ENCODE measurements at places on chromosomes 2 and 18.

DNA sequence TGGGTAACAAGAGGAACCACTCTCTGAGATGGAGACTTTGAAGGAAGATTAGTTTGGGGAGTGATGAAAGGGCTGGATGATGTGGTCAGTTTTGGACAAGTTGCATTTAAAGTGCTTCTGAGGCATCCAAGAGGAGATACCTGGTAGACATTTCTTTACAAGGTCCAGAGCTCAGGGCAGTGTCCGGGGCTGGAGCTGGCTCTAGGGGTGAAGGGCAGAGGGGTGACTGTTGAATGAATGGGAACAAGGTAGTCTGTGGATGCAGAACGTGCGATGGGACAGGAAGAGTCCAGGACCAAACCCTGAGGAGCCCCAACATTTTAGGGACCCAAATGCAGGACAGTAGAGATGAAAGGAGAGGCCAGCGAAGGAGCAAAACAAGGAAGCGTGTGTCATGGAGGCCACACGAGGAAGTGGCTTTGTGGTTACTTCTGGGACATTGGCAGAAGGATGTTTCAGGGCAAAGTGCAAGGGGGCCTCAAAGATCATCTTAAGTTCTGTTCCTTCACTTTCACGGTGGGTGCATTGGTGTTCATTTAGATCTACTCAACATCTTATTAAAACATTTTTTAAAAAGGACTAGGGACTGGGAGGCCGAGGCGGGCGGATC is 13.6 kb upstream of the GPR35 start:
- DNase-seq, result no peak

DNA sequence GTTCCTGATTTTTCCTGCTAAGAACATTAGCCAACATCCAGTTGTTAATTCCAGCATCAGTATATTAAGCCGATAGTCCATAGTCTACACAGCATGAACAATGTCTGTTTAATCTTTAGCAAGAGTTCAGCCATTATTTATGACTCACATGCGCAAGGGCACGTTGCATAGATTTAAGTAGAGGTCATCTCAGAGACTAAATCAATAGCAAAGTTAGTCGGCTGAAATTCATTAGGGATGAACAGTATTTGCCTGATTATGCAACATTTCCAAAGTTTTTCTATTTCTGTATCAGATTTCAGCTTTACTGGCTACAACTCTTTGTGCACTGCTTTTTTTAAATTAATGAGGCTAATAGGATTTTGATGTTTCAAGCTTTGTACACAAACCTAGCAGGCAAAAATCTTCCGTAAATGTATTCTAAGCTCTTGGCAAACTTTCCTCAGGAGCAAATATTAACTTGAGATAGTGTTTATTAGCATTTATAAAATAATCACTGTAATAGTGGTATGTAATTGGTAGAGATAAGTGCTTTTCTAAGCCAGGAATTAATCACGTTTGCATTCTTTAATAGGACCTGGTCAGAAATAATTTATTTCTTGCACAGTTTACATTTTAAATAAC is 578.7 kb upstream of the ID2 start:
- DNase-seq, result no peak

DNA sequence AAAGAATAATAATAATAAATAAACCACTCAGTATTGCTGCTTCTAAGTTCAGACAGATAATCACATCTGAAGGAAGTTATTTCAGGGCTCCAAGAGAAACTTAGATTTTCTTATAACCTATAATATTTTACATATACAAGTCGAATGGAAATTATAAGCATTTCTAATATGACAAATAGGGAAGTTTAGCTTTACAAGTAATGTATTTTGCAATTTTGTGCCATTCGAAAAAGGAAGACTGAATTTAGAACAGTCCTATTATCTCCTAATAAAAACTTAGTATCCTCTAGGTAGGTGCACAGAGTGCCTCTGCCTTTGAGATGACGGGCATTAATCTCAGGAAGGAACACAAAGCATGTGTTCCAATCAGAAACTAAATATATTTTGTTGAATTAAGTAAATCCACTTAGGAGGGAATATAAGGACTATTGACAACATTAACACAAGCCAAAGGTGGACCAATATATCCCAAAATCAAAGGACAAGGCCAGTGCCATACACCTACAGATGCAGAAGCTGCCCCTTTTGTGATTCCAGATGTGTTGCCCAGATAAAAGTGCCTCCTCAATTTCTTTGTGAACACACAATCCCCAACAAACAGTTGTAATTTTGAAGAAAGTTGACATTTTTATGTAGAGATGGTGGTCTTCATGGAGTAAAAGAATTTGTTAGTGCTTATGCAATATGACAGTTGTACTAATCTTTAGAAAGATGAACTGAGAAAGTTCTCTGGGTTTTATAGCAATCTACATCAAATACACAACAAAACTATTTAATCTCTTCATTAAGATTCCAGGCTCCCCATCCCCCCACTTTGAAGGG is 36.6 kb downstream of the PTCD3 start:
- DNase-seq, result no peak

DNA sequence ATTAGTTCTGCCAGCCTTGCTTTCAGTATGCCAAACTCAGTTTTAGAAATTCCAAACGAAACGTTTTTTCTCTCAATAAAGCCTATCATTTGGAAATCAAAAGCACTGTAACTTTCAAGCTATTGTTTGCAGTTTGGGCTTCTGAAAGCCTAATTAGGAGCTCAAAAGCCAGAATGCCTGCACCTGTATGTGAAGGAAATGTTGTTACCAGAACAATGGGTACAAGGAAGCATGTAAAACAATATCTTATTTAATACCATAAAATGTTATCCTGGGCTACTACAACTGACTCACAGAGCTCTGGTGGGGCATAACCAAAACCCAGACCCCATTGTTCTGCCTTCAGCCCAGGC is 12.6 kb upstream of the GULP1 start:
- DNase-seq, result no peak

DNA sequence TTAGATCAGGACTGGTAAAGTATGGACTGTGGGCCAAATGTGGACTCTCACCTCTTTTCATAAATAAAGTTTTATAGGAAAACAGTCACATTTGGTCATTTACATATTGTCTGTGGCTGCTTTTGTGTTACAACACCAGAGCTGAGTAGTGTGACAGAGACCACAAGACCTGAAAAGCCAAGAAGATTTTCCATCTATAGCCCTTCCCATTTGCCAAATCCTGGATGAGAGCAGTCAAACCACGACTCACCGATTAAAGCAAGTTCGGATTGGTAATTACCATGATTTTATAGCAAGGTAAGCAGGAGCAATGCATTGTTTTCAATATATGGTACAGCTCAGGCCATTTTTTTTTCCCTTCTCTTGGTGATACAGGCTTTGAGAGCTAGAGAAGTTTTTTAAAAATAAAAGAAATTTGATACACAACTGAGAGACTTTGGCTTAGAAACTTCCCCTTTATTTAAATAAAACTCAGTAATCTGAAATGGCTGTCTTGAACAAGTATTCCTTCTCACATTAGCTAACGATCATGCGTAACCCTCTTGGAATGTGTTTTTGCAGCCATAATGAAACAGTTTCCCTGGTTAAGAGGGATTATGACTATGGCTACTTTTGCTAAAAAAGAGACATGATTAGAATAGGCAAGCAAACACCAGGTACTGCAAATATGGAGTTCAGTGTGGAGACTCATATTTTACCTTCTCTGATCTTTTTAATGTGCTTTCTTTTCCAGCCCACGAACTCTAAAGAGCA is 9.5 kb upstream of the MALL start:
- no peak for DNase-seq

DNA sequence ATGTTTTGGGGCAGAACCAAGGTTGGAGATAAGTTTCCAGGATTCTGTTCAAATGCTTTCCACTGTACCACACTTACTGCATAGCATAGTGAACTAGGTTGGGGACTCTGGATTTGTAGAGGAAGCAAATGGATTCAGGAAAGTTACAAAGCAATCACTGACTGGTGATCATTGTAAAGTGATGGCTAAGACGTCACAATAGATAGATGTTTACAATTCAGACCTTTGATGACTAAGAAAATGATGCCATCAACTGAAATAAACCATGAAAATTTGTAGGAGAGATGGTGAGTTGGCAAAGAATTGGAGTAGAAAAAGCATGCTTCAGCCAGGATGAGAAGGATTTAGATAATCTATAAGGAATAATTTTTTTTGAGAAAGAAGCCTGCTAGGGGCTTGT is 178.0 kb downstream of the UBE2E3 start:
- no peak for DNase-seq

- DNase-seq, result no peak
Observed at GRCh38 chr2:207230261-207231105, 64.7 kb upstream of the KLF7 start.

- no peak for DNase-seq
Observed at GRCh38 chr2:204282525-204282924, 262.8 kb upstream of the PARD3B start.

DNA sequence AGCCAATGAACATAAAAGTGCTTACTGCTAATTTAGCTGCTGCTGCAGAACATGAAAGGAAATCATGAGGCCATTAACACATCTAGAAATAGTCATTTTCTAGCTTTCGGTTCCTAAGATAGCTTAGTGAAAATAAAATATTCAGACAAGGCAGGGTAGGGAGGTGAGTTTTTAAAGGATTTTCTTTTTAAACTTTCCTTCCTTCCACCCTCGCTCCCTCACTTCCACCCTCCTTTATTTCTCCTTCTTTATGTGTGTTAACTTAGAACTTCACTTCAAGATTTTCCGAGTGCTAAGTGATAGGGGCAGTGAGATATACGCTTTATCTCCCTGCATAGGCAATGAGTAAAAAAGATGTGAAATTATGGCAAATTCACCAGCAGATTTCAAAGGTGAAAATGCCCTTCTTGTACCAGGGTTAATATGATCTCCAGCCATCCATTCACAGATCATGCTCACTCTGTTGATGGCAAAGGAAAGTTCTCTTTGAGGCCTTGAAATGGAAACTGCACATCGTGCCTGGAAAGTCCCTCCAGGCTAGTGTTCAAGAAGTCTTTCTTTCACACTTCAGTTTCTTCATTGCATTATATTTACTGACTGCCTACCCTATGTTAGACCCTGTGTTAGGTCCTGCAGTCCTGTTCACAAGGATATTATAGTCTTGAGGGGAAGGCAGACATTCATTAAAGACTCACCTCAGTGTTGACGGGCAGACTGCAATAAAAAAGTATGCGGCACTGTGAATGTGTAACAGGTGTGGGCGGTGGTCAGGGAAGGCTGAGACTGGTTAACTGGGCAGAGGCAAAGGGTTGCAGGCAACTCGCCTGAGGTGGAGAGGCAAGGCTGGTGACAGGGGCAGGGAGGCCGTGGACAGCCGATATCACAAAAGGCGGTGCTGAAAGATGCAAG is 200.8 kb downstream of the PLCL1 start:
- DNase-seq, result no peak

- DNase-seq, result no peak
Observed at GRCh38 chr2:26692897-26693849, 651 bp downstream of the KCNK3 start.

- DNase-seq, result no peak
Observed at GRCh38 chr2:128304715-128305554, 13.7 kb downstream of the HS6ST1 start.

DNA sequence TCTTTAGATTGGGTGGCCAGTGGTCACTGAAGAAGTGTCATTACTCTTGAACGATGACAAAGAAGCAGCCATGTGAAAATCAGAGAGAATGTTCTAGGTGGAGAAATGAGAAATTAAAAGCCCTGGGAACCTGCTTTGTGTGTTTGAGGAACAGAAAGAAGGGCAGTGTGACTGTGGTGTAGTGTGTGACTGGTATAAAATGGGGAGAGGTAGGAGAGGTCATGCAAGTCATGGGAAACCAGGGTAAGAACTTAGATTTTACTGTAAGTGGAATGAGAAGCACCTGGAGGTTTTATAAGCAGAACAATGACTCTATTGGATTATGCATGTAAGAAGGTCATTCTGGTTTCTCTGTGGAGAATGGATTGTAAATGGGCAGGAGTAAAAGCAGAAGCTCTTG is 12.2 kb downstream of the ICOS start:
- no peak for DNase-seq

- DNase-seq, result no peak
Observed at GRCh38 chr2:153871231-153872221, at the start of gene GALNT13. Gene GALNT13 (plus strand): TSS chr2:153871922.

- no peak for DNase-seq
Observed at GRCh38 chr2:45145073-45145899, 136.0 kb upstream of the SIX2 start.

GRCh38 chr2:128602038-128602698 is 283.5 kb upstream of the HS6ST1 start:
- no peak for DNase-seq

GRCh38 chr18:55510809-55511208 is 77.2 kb downstream of the TCF4 start:
- DNase-seq, result no peak

DNA sequence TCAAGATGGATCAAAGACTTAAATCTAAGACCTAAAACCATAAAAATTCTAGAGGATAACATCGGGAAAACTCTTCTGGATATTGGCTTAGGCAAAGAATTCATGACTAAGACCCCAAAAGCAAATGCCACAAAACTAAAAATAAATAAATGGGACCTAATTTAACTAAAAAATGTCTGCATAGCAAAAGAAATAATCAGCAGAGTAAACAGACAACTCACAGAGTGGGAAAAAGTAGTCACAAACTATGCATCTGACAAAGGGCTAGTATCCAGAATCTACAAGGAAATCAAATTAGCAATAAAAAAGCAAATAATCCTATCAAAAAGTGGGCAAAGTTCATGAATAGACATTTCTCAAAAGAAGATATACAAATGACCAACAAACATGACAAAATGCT is 18.2 kb upstream of the ASB18 start:
- no peak for DNase-seq

DNA sequence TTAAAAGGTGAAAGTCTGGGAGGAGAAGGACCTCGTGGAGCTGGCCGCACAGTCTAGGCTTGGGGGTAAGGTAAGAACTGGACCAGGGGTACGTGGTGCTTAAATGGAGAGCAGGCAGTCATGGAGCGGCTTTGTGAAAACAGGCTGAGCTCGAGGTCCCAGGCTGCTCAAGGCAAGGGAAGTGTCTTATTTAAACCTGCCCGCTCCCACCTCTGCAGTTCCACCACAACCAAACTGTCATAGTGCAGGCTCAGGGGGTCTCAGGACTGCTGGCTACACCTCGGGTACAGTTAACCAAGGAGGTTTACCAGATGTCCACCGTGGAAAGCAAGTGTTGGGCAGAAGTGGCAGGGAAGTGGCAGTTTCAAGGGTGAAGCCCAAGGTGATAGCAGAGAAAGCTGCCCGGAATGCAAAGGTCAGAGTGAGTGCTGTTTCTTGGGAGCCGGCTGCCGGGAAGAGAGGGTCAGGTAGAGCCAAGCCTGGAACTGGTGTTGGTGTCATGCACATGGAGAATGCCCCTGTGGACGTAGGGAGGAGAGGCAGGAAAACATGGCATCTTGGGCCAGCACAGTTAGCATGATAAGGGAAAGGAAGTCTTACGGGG is 203.3 kb downstream of the GBX2 start:
- DNase-seq, result no peak

- DNase-seq, result no peak
Observed at GRCh38 chr18:73900106-73900835, 247.4 kb downstream of the FBXO15 start.

DNA sequence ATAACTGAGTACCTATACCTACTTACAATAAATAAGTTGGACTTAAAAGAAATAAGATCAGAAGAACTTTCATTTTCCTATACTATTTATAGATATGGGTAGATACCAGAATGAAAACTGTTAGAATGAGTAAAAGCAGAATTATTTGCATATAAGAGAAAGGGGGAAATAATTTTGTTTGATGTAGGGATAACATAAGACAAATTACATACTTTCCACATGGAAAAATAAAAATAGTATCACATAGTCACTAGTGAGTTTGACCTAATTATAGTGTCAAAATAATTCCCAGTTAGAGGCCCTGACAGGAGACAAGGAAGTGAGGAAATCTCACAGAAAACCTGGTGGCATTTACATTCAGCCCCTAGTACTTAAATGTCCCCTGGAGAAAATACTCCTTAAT is 28.6 kb downstream of the KCMF1 start:
- DNase-seq, result no peak

All from GM12892 (cell line).